RKO (cell line): ENCODE measurements at places on chromosomes 2 and 18.

DNA sequence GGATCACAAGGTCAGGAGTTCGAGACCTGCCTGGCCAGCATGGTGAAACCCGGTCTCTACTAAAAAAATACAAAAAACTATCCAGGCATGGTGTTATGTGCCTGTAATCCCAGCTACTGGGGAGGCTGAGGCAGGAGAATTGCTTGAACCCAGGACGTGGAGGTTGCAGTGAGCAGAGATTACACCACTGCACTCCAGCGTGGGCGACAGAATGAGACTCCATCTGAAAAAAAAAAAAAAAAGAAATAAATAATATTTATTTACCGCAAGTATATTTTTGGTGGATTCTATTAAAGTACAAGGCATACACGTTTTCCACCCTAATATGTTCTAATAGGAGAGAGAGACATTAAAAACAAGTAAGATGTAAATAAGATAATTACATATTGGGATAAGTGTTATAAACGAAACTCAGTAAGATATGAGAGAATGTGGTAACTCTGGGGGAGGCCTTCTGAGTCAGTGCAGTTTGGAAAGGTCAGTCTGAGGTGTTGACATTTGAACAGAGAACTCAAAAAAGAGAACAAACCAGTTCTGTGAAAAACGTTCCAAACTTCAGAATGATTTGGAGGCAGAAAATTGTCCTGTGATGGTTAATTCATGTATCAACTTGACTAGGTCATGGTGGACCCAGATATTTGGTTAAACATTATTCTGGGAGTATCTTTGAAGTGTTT lies 8.8 kb upstream of the POLI start:
- DNase-seq: no peak

- DNase-seq: no peak
Observed at GRCh38 chr2:19728125-19728524, 173.7 kb downstream of the TTC32 start.

DNA sequence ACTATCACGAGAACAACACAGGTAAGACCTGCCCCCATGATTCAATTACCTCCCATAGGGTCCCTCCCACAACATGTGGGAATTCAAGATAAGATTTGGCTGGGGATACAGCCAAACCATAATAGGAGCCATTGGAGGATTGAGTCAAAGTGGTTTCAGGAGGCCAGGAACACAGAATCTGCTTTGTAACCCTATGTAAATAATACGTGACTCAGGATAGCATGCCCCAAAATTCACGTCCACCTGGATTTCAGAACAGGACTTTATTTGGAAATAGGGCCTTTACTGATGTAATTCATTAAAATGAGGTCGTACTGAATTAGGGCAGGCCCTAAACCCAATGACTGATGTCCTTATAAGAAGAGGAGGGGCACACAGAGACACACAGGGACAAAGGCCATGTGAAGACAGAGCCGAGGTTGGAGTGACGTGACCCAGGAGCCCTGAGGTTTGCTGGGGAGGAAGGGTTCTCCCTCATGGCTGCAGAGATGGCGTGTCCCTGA lies 16.0 kb upstream of the CNDP2 start:
- DNase-seq: no peak

- no peak for DNase-seq
Observed at GRCh38 chr2:1091895-1092585, 141.4 kb downstream of the SNTG2 start.
